WERI-Rb-1 (cell line): ENCODE measurements at places on chromosomes 13 and 19.

- DNase-seq, result no peak
Measured at GRCh38 chr19:39481229-39481545, 549 bp downstream of the TIMM50 start.

GRCh38 chr19:50739132-50739913 lies 16.2 kb downstream of the CLEC11A start:
- no peak for DNase-seq

- peak; percentile 93 for DNase-seq
Measured at GRCh38 chr19:14248578-14249011, 42.6 kb upstream of the ADGRL1 start.

DNA sequence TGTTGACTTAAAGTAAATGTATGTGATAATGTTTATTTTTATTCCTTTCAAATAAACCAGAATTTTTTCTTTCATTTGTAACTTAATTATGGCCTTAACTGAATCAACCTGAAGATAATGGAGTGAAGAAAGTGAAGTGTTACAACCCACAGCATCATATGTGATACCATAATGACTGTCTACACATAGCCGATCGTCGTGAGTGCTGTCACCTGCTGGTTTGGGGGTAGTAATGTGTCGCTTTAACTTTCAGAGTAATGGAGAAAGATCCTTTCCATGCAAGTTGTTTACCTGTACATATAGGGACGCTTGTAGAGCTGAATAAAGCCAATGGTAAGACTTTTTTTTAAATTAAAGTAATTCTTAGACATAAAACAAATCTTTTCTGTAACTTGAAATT lies 9.9 kb downstream of the CDC16 start:
- no peak for DNase-seq

DNA sequence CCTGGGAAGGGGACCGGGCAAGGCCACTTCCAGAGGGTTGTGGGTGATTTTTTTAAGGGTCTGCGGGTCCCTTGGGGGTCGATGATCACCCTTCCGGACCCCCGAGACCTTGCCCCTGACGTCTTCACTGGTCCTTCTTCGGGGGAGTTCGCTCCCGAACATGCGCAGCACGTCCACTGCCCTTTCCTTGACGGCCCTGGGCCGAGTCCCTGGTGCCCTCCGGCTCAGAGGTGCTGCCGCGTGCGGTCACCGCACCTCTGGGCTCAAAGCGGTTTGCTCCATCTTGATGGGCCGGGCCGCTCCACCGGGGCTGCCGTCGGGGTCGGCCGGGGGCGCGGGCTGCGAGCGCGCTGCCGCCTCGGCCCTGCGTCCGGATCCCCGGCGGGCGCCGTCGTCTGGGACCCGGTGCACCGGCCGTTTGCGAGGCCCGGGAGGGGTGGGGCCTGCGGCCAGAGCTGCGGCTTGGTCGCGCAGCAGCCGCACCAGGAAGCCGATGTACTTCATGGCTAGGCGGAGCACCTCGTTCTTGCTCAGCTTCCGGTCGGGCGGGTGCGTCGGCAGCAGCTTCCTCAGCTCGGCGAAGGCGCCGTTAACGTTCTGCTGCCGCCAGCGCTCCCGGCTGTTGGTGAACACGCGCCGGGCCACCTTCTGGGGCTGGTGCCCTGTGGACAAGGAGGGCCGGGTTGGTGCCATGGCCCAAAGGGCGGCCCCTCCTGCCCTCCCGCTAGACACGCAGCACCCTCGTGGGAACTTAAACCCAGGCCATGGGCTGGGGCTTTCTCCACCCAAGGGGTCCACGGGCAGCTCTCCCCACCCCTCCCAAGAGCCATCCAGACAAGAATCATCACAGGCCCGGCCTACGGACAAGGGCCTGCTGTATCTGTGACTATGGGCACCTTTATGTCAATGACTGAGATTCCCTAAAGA lies 3.3 kb downstream of the LYL1 start:
- no peak for DNase-seq

- DNase-seq, result no peak
Measured at GRCh38 chr19:7654401-7654800, 14.4 kb upstream of the RETN start.

DNA sequence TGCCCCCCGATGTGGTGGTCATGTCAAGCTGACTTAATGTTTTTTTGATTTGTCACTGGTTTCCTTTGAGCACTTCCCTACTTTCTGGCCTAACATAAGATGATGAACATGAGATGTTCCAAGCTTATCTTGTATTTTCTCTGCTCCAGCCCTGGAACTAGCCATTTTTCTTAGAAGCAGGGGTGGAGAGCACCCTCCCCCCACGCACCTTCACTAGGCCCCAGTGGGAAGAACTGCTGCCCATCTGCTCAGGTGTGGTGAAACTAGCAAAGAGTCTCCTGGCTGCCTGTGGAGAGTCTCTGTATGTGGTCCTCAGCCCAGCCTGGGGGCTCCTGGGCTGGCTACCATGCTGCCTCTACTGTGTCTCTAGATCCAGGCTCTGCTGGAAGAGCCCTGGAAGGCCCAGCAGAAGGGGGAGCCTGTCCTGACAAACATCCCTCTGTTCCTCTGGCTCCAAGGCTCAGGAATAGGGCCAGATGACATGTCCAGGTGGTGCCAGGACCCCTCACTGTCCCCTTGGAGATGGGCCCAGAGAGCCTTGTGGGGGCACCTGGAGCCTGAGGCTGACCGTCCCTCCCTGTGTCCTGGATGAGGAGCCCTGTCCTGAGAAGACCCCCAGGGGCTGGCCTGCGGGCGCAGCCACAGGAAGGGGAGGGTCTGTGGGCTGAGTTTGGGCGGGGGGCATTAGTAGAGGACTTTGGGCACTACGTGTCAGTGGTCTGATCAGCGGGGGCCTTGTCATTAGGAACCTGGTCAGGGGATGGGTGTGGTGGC lies 4.8 kb upstream of the ZNF14 start:
- DNase-seq, result no peak

DNA sequence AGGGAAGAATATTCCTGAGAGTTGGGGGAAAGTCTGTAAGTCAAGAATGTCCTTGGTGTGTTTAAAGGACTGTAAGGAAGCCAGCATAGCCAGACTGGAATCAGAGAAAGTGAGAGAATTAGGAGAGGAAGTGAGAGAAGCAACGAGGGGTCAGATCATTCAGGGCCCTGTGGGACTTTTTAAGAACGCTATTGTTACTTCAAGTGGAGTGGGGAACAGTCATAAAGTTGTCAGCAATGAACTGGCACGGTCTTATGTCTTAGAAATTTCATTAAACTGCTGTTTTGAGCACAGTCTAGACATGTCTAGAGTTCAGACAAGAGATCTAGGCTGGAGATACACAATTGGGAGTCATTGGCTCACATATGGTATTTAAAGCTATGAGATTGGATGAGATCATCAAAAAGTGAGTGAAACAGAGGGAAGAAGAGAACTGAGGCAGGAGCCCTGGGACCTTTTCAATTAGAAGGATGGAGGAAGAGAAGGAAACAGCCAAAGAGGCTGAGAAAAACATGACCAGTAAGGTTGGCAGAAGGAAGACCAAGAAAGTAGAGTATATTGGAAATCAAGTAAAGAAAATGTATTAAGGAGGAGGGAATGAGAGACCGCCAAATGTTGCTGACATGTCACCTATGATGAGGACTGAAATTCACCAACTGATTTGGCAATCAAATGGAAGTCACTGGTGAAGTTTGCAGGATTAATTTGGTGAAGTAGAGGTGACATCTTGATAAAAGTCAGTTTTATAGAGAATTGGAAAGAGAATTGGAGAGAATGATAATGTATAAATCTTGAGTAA lies 263.5 kb downstream of the GPC5 start:
- DNase-seq, result no peak

DNA sequence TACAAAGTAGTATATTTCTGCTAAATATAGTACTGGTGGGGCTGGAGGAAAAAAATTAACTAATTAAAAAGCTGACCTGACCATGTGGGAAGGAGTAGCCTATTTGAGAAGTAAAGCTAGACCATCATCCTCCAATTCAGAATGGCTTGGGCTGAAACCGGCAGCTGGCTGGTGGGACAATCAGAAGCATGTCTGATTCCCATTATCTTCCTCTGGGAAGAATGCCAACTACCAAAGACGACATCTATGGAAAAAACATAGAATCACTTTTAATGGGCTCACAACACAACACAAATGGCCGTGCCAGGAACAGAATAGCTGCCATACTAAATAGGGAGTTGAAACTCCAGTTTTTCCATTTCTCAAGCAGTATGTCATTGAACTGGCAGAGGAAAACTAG lies 120.4 kb upstream of the FREM2 start:
- no peak for DNase-seq

DNA sequence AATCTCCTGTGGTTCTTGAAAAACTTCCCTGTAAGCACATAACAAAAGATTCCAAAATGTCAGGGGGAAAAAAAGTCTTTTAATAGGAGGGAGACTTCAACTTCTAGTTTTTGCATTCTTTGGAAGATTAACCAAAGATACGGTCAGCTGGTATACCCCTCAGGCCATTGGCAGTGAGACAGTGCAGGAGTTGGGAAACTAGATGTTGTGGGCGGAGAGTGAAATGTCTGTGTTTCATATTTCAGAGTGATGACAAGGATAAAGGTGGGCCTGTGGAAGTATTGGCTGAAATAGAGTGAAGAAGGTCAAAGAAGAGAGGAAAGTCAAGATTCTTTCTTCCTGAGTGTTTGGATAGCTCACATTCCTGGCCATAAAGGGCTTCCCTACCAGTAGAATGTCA lies 40.8 kb downstream of the CYP2B6 start:
- no peak for DNase-seq

- no peak for DNase-seq
Measured at GRCh38 chr13:105127732-105128131, 1407.7 kb downstream of the EFNB2 start.

DNA sequence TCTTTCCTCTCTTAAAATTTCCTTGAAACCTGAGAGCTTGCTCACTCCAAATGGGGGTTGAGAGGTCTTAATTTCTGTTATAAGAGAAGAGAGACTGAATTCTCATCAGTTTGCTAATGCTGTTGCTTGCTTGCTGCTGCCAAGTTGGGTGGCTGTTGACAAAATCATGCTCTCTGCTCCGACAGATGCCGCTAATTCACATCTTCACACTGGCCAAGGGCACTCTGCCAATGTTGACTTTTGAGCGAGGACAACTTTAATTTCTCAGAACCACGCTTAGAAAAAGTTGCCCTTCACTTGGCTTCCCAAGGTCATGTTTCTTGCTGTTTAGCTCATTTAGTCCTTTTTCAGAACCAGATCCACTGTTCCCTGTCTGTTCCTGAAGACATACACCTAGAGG lies 402.9 kb downstream of the HS6ST3 start:
- no peak for DNase-seq

- no peak for DNase-seq
Measured at GRCh38 chr19:19464339-19465098, 50.8 kb downstream of the TSSK6 start.

- DNase-seq, result no peak
Measured at GRCh38 chr19:41670755-41671154, 17.3 kb downstream of the CEACAM7 start.

- DNase-seq, result no peak
Measured at GRCh38 chr13:47241446-47241845, 344.6 kb upstream of the HTR2A start.

GRCh38 chr13:37357548-37357947 lies 241.0 kb downstream of the POSTN start:
- DNase-seq, result no peak

DNA sequence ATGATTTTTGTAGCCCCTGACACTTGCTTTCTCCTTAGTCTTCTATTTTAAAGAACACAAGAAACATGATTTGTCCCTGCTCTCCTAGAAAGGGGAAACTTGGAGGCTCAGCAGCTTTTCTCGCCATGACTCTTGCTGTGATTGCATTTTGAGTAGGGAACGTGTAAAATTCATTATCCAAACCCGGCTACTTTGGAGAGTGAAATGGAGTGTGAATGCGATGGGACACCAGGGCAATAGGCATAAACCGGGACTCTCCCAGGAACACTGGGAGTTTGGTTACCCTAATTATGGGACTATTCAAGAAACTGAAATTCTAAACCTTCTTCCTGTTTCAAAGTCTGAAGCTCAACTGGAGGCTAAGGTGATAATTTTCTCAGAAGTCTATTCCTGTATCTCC lies 181.7 kb upstream of the RFC3 start:
- DNase-seq, result no peak

DNA sequence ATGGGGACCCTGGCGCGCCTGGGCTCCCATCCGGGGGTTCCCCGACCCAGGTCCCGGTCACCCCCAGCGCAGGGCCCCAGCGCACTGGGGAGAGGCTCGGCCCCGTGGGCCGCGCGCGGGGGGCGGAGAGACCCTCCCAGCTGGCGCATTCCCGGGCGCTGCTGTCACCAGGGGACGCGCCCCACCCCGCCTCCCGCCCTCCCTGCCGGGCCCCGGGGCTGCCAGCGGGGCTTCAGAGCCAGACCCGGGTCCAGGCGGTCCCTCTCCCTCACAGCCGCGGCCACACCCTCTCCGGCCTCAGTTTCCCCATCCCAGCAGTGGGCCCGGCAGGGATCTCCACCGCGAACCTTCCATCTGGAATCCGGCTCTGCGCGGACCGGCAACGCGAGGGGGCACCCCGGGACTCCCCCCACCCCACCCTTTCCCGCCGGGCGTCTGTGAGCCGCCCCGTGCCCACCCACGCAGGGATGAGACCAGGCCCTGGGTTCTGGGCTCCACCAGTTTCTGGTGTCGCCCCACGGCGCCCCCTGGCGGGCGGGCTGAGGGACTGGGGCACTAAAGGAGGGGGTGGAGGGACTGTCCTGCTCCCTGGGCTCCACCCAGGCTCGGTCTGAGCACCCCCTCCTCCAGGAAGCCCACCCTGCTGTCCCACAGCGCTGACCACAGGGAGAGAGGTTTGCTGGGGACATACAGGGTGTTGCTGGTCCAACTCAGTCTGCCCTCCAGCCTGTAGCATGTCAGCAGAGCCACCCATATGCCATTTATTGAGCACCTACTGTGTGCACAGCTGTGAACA lies 878 bp upstream of the ADAMTSL5 start:
- DNase-seq, result peak; percentile 55

GRCh38 chr19:33465371-33465770 lies 56.2 kb downstream of the PEPD start:
- no peak for DNase-seq

DNA sequence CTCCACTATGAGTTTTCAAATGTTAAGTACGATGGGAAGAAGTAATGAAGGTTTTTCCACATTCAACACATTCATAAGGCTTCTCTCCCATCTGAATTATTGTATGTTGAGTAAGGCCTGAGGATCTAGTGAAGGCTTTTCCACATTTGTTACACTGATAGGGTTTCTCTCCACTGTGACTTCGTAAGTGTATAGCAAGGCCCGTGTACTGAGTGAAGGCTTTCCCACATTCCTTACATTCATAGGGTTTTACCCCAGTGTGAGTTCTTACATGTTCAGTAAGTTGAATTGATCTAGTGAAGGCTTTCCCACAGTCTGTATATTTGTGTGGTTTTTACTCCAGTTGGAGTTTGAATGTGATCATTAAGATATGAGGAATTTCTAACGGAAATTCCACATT lies 44.4 kb downstream of the ZNF846 start:
- no peak for DNase-seq

DNA sequence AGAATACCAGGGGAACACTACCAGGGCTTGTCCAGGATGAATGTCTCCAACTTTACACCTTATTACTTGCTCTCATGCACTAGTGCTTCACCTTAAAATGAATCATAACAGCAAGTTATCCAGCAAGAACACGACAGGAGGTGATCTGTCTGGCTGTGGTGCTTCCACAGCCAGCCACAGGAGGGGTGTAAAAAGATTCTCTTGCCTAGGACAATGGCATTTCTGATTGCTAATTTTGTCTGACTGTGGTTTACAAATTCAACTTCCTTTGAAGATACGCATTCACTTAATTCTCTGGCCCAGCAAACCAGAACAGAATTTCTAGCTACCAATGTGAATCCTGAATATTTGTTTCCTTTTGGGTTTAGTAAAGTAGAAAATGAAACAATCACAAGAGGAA lies 23.1 kb upstream of the COG3 start:
- no peak for DNase-seq
